ENCODE measurements at places on chromosomes 2 and 18.

DNA sequence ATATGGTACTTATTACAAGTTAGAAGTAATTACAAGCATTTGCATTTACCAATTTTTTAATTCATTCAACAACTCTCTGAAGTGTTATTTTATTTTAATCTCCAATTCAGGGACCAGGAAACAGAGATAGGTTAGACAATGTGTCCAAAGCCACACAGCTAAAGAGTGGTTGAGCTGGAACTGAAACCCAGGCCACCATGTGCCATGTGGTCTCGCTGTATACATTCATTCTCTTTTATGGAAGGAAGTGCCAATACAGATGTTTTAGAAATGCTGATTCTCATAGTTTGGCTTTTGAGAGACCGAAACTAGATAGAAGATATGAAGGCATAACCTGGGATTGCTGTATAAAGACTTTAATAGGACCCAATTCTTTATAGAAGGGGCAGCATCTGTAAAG, 684.6 kb upstream of the ID2 start:
- DNase-seq, result no peak

- no peak for DNase-seq
These were observed 56.9 kb downstream of the SLC38A11 start for GRCh38 chr2:164898475-164898874.

- DNase-seq, result no peak
These were observed 563.4 kb downstream of the LRRTM4 start for GRCh38 chr2:76958749-76959148.

DNA sequence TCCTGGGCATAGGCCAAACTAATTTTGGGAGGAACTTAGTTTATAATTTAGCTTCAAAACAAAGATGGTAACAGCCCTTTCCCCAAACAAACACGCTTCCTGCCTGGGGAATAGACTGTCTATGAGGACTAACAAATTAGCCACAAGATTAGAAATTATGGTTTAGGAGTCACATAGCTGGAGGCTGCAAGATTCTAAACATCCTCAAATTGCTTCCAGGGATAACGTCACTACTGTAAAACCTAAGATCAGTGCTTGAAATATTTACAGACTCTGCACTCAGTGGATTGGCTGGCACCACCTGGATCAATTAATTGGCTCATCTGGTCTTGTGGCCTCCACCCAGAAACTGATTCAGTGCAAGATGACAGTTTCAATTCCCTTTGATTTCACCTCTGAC, 118.0 kb upstream of the TACR1 start:
- no peak for DNase-seq

DNA sequence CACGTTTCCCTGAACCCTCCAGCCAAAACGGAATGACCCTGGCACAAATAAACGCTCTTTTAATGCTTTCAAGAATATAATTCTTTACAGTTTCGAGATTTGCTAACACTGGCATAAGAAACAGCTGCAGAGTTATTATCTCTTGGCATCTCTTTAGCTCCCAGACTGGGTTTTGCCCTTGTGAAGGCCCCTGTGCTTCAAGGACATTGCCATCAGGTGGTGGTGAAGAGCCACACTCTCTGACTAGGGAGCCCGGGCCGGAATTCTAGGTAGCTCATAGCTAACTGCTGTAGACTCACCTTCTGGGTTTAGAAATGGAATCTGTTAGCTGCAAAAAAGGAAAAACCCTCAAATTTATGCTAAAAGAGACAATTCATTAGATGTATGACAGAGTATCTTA, 13.3 kb upstream of the GALNT14 start:
- DNase-seq, result no peak

- DNase-seq, result no peak
These were observed 126.5 kb downstream of the RNF144A start for GRCh38 chr2:7043690-7044089.

- DNase-seq, result no peak
These were observed 7.1 kb downstream of the ADCY3 start for GRCh38 chr2:24912986-24913385.

- DNase-seq, result no peak
These were observed 252.4 kb upstream of the SLC39A10 start for GRCh38 chr2:195404651-195405050.

GRCh38 chr18:63817441-63818051, 42.3 kb downstream of the SERPINB7 start:
- DNase-seq, result no peak

DNA sequence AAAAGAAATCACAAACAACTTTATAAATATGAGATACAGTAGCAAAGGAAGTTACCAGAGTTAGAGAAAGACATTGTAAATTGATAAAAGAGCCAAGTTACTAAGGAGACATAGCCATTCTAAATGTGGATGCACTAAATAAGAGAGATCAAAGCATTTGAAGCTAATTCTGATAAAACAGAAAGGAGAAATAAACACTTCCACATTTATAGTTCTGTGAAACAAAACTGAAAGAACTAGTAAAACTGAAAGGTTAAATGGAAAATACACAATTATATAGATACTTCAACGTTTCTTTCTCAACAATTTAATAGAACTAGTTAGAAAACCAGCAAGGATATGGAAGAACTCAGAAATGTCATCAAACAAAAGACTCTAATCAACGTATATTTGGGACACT, 309.0 kb upstream of the CDH2 start:
- no peak for DNase-seq

DNA sequence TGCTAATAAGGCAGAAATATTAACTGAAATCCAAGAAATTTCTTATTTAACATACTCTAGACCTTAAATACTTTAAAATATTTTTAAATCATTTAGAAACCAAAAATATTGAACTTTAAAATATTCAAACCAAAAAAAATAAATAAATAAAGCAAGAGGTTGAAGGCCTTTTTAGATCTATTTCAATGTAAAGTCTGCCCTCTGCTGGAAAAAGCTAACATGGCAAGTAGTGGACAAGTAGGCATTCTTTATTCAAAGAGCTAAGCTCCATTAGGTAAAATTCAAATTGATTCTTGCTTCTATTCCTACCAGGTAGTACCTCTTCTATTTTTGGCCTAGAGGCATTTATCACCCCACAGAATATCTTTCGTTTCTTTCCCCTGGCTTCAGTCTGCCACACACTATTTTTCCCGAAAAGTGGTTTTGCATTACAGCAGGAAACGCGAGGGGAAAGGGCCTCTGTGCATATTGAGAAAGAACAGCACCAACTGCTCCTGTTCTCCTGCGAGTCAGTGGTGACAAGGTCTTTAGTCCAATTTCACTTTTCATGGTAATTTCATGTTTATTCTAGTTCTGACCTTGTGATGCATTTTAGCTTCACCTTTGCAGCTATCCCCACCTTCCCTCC, 20.4 kb downstream of the IFIH1 start:
- DNase-seq, result peak; percentile 57

DNA sequence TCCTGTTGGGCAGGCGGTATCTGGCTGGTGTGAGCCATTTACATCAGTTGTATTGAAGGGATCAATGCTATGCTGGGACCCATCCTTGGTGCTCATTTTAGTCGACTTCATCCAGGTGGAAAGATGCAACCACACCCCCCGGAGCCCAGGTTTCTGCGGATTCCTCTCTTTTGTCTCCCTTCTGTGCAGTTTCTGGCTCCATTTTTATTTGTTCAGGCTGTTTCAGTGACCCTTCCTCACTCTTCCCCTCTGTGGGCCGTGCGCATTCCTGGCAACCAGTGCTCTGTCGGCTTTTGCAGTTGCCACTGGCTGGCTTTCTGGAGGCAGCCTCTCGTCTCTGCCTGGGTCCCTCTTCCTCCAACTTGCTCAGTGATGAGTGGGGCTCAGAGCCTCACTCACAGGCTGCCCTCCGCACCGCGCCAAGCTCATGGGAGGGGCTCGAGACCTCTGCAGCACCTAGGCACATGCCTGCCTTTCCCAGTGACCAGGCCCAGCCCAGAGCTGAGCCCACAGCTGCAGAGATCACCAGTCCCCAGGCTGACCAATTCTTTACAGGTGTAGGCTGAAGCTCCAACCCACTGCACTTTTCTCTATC, 12.1 kb downstream of the SH3RF3 start:
- no peak for DNase-seq

DNA sequence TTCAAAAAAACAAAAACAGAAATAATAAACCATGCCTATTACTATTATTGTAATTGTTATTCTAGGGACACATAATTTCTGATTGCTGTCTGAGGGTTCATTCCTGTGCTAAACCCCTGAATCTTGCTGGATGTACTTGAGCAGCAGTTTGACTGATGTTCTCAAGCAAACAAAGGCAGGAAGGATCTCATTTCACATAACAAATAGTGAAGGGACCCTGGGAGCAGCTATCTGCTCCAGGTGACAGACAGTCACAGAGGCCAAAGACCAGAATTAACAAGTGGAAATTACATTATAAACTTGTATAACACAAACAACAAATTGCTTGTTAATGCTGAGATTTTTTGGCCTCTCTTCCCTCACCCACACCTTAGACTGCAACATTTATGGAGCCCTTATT, 284.2 kb downstream of the THSD7B start:
- no peak for DNase-seq

GRCh38 chr18:36160959-36161371, 26.3 kb upstream of the MOCOS start:
- DNase-seq, result no peak

- no peak for DNase-seq
These were observed 158.8 kb upstream of the KYNU start for GRCh38 chr2:142718576-142719155.

GRCh38 chr2:95702471-95702870, 110.7 kb downstream of the TRIM43 start:
- no peak for DNase-seq

DNA sequence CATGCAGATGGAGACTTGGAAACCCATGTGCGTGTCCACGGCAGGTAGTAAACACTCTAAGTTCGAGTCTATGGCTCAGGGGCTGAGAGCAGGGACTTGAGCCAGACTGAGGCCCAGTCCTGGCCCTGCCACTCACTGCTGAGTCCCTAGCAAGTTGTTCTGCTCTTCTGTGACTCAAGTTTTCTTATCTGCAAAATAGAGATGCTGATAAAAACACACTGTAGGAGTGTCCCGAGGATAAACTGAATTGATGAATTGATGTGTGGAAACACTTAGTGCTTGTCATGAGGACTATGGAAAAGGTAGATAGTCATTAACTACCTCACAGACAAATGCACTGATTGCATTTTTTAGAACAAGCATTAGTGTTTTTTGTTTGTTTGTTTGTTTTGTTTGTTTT, 73.2 kb downstream of the BOLA3 start:
- no peak for DNase-seq

- peak; percentile 91 for DNase-seq
These were observed at the start of gene RAPH1 for GRCh38 chr2:203535078-203535783. RAPH1 (minus strand) TSS chr2:203535301; CDS start chr2:203495353, 39,948 bp downstream.

DNA sequence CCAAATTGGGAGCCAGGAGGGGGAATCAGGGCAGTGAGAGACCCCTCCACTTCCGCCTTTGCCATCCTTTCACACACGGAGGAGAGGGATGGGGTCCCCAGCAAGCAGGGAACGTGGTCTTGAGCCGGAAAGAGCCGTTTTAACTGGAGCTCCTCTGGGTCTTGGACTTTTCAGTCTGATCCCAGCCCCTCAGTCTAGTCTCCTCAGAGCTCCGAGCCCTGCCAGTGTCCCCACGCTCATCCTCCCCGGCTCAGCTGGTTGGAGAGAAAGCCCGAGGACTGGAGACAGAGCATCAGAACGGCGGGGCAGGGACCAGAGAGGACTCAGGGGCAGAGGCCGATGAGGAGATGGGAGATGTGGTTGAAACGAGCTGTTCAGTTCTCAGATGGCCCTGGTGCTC, 26.1 kb upstream of the OTOF start:
- no peak for DNase-seq

- no peak for DNase-seq
These were observed 136.3 kb downstream of the NUP35 start for GRCh38 chr2:183260527-183260926.

DNA sequence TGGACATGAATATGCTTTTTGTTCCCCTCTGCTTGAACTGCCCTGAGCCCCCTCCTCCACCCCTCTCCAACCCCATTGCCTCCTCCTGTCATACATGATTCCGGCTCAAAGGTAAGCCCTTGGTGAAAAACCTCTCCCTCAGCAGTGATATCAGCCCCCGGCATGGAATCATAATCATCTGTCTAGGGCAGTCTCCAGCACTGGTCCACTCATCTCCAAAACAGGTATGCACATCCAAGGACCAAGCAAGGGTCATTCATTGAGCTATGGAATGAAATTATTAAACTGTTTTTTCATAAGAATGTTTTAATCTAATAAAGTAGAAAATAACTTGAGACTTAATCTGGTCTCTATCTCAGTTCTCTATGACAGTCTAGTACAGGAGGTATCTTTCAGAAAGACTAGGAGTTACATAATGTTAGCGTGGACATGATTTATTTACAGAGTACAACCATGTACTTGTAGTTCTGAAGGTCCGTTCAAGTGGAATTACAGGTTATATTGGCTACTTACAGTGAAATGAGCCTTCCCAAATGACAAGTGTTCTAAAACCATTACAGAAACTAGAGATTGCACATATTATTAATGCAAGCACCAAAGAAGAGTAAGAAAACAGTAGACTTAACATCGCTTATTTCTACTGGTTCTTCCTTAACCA, 75.2 kb downstream of the ACVR1 start:
- no peak for DNase-seq

GRCh38 chr2:38029512-38029911, 46.4 kb downstream of the CYP1B1 start:
- no peak for DNase-seq

DNA sequence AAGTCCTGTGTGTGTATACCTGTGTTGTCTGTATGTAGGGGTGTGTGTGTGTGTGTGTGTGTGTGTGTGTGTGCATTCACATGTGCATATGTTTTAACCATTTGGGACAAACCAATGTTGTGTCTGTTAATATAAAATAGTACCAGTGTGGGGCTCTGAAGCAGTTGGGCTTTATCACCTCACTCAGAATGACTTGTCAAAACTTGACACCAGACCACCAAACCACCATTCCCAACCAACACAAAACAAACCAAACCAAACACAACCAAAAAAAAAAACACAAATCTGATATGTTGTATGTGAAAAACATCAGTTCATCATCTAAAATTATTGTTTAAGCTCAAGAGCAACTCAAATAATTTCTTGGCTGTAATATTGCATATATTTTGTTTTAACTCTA, 42.1 kb downstream of the CALCRL start:
- DNase-seq, result no peak

- no peak for DNase-seq
These were observed 152.7 kb upstream of the SOX11 start for GRCh38 chr2:5539282-5540165.
